ENCODE measurements at places on chromosomes 7 and 10.

GRCh38 chr10:82463614-82464013 is 588.6 kb downstream of the NRG3 start:
- DNase-seq, result no peak

GRCh38 chr10:74011017-74011416 is 13.1 kb downstream of the VCL start:
- DNase-seq, result no peak

- no peak for DNase-seq
Observed at GRCh38 chr7:149334219-149334618, 72.2 kb downstream of the ZNF783 start.

GRCh38 chr7:39349452-39350123 is 216.6 kb upstream of the YAE1 start:
- no peak for DNase-seq

GRCh38 chr10:34802692-34803091 is 12.4 kb downstream of the PARD3 start:
- DNase-seq, result no peak

All from bronchial epithelial cell (primary cell).